ENCODE measurements at places on chromosomes 11 and 22. TPM values are rescaled to one million over a fixed set of nuclear protein-coding genes. Genes with fewer than 3 reads are reported as not detected.
A peak's percentile ranks its signal among the peaks of the same experiment; 100 is the strongest.

DNA sequence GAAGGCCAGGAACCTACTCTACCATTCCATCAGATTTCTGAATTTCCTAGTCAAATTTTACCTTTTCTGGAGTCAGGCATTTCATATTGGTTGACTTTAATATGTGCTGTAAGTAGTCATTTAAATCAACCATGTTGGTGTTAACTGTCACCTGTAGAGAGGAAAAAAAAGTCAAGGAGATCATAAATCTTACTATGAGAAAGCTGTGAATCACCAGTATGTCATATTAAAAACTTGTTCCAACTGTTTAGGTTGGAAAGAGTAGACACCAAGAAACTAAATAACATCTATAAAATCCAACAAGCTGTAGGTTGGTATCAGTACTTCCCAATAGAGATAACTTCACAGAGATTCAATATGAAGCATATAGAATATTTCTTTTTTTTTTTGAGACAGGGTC is 39.5 kb downstream of the COPB1 start:
- H3K4me3 ChIP-seq = no peak overlapping the region
- H3K27ac ChIP-seq = no peak overlapping the region
- H3K27me3 ChIP-seq = no peaks in the 10 kb centered on the region
- no peaks in the 10 kb centered on the region for H3K4me1 ChIP-seq
- H3K36me3 ChIP-seq = peaks cover 69% of the 10 kb centered on the region

GRCh38 chr22:31068970-31069369 is 12.1 kb upstream of the SMTN start:
- no peaks in the 10 kb centered on the region for H3K36me3 ChIP-seq
- no peaks in the 10 kb centered on the region for H3K4me1 ChIP-seq
- H3K27me3 ChIP-seq = no peaks in the 10 kb centered on the region
- H3K27ac ChIP-seq = no peak overlapping the region

DNA sequence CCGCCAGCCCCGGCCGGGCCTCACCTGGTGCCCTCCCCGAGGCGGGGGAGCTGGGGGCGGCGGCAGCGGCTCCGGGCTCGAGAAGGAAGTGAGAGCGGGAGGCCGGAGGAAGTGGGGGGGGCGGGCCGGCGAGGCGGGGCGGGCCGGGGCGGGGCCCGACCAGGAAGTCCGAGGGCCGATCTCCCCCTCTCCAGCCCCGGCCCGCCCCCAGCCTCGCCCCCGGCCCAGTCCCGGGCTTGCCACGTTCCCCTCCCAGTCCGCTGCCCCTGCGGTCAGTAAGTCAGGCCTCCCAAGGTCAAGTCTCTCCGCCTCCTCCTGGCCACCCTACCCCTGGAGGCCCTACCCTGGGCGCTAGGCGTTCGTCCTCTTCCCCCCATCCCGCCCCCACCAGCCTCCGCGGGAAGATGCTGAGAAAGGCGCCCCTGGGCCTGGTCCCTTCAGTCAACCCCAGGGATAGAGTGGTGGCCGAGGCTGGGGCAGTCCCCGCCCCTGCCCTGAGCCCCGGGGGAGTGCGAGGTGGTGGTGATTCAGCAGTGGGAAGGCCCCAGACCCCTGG is at the start of gene RHOG:
Gene RHOG, minus strand, starts transcription at position 90 of the 556 bp plus-strand sequence. CDS start 12,821 bp downstream, outside the sequence.
- H3K4me3 ChIP-seq = peak within 1 kb of the TSS; percentile 91
- H3K36me3 ChIP-seq = no peaks in the 10 kb centered on the region
- peaks cover 12% of the 10 kb centered on the region for H3K4me1 ChIP-seq

DNA sequence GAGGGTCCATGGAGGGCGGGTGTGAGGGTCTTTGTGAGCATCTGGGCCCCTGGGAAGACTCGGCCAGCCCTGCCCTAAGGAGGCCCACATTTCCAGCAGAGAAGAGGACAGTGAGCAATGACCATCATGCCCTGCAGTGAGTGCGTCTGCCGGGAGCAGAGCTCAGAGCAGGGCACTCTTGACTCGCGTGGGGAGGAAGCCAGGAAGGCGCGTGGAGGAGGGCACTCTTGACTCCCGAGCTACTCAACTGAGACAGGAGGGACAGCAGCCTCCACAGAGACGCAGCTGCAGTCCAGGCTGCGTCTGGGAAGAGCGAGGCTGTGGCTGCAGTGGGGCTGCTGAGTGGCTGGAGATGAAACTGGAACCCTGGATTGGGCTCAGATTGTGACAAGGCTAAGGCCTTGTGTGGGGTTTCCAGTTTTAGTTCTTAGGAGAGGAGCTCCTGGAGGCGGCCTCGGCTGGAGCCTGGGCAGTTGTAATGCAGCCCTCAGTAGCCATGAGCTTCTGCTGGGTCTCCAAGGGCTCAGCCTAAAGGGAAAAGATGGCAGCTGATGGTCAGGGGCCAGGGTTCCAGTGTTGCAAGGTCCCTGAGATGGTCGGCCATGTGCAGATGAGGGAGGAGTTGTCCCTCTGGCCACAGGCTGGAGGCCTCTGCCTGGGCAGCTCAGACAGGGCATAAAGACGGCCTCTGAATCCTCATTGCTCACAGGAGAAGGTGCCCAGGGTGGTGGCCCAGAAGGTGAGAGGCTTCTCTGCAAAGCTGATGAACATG is 264.7 kb upstream of the B3GAT1 start:
- no peak overlapping the region for H3K27ac ChIP-seq
- DNase-seq = no peak
- H3K27me3 ChIP-seq = no peaks in the 10 kb centered on the region
- H3K4me1 ChIP-seq = no peaks in the 10 kb centered on the region

- peaks cover 4% of the 10 kb centered on the region for H3K36me3 ChIP-seq
- no peak overlapping the region for H3K4me3 ChIP-seq
- H3K27ac ChIP-seq = no peak overlapping the region
- H3K4me1 ChIP-seq = no peaks in the 10 kb centered on the region
- H3K27me3 ChIP-seq = no peaks in the 10 kb centered on the region
These were observed 34.2 kb downstream of the DDX10 start for GRCh38 chr11:108698844-108699642.

GRCh38 chr11:68673306-68673945 is 10.9 kb upstream of the GAL start:
- H3K4me3 ChIP-seq = no peak overlapping the region
- H3K36me3 ChIP-seq = no peaks in the 10 kb centered on the region
- peaks cover 4% of the 10 kb centered on the region for H3K27me3 ChIP-seq
- DNase-seq = no peak

DNA sequence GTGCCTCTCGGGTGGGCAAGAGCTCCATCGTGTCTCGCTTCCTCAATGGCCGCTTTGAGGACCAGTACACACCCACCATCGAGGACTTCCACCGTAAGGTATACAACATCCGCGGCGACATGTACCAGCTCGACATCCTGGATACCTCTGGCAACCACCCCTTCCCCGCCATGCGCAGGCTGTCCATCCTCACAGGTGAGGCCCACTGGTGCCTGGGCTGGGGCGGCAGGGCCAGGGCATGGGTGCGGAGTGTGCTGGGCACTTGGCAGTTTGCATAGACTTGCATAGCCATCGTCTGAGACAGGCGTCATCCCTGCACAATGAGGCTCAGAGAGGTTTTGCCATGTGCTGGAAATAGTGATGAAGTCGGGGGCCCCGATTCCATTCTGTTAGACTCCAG is 6.3 kb downstream of the RASD2 start:
- peaks cover 5% of the 10 kb centered on the region for H3K27me3 ChIP-seq
- H3K27ac ChIP-seq = no peak overlapping the region
- no peak for DNase-seq

- H3K27ac ChIP-seq = no peak overlapping the region
- H3K4me3 ChIP-seq = no peak overlapping the region
- no peaks in the 10 kb centered on the region for H3K36me3 ChIP-seq
- DNase-seq = no peak
- no peaks in the 10 kb centered on the region for H3K27me3 ChIP-seq
These were observed 428.0 kb downstream of the LARGE1 start for GRCh38 chr22:33492210-33492651.

GRCh38 chr11:124983674-124984511 is 29.9 kb downstream of the CCDC15 start:
- no peaks in the 10 kb centered on the region for H3K27me3 ChIP-seq
- DNase-seq = no peak
- H3K27ac ChIP-seq = no peak overlapping the region
- no peaks in the 10 kb centered on the region for H3K4me1 ChIP-seq

DNA sequence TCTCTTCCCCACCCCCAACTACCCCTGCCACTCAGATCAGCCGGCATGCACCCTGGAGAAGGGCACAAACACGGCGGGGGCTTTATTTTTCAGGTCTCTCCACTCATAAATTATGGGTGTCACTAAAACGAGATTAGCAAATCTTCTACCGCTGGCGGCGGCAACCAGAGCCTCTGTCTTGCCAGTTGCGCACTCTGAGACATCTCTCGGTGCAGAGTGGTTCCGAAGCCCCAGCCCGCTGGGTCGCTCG is 125.3 kb upstream of the C11orf58 start:
- H3K4me3 ChIP-seq = peak overlapping the region; percentile 32
- H3K27me3 ChIP-seq = peaks cover 100% of the 10 kb centered on the region
- no peaks in the 10 kb centered on the region for H3K36me3 ChIP-seq
- H3K4me1 ChIP-seq = no peaks in the 10 kb centered on the region
- H3K27ac ChIP-seq = no peak overlapping the region
- DNase-seq = no peak

DNA sequence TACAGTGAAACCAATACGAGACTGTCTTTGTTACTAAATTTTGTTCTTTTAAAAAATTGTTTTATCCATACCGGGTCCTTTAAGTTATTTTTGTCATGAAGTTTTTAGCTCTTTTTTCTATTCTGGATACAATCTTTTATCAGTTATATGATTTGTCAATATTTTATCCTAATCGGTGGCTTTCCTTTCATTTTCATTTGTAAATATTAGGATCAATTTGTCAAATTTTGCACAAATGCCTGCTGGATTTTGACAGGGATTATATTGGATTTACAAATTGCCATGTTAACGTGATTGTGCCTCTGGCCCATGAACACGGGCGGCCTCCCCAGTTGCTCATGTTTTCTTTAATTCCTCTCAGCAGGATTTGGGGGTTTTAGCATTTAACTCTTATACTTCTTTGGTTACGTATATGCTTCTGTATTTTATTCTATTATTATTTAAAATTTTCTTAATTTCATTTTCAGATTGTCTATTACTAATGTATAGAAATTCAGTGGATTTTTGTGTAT is 20.7 kb upstream of the KRTAP5-6 start:
- no peaks in the 10 kb centered on the region for H3K4me1 ChIP-seq
- no peaks in the 10 kb centered on the region for H3K36me3 ChIP-seq
- no peak overlapping the region for H3K27ac ChIP-seq
- no peak for DNase-seq
- H3K4me3 ChIP-seq = no peak overlapping the region

GRCh38 chr11:95156916-95157541 is 67.4 kb downstream of the ENDOD1 start:
- no peaks in the 10 kb centered on the region for H3K27me3 ChIP-seq
- no peak for DNase-seq
- H3K36me3 ChIP-seq = no peaks in the 10 kb centered on the region
- H3K27ac ChIP-seq = peak overlapping the region; percentile 55

DNA sequence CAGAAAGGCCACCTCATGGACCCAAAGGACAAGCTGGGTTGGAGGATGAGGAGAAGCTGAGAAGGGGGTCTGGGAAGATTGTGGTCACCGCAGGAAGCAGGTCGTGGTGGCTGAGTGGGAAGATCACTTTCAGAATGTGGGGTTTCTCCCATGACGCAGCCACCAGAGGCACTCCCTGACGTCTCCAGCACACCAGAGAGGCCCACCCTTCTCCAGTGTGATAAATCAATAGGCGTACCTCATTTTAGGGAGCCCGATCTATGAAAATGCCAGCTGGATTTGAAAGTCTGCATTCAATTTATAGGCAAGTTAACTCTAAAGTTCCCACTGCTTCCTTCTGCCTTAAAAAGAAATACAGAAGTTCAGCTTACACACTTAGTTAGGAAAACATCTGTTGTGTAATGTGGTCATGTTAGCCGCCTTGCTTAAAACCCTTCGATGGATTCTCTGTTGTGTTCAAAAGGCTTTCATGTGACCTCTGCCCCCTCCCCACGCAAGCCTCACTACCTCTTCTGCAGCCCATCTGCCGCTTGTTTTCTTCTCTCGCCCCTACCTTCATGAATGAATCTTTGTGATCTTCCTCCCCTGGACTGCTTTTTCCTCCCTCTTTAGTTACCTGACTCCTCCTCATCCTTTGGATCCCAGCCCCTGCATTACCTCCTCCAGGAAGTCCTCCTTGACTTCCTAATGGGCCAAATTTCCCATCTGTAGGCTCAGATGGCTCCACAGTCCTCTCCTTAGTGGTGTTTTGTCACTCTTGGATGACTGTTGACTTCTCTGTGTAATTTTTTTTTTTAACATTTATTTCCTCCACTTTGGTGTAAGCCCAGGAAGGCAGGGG is 10.7 kb downstream of the TSPAN18 start:
- no peak overlapping the region for H3K27ac ChIP-seq
- no peak for DNase-seq
- no peaks in the 10 kb centered on the region for H3K36me3 ChIP-seq
- peaks cover 10% of the 10 kb centered on the region for H3K4me1 ChIP-seq
- no peak overlapping the region for H3K4me3 ChIP-seq
- no peaks in the 10 kb centered on the region for H3K27me3 ChIP-seq

GRCh38 chr11:12287374-12288211 is 89.8 kb upstream of the PARVA start:
- H3K27ac ChIP-seq = peak overlapping the region; percentile 84
- no peaks in the 10 kb centered on the region for H3K36me3 ChIP-seq
- no peaks in the 10 kb centered on the region for H3K27me3 ChIP-seq
- H3K4me3 ChIP-seq = no peak overlapping the region
- H3K4me1 ChIP-seq = peaks cover 37% of the 10 kb centered on the region

GRCh38 chr22:41524251-41524661 is 20.0 kb downstream of the POLR3H start:
- no peak overlapping the region for H3K4me3 ChIP-seq
- H3K4me1 ChIP-seq = peaks cover 19% of the 10 kb centered on the region
- H3K27ac ChIP-seq = peak overlapping the region; percentile 81
- DNase-seq = peak; percentile 59

- peaks cover 13% of the 10 kb centered on the region for H3K4me1 ChIP-seq
- no peak overlapping the region for H3K27ac ChIP-seq
- H3K27me3 ChIP-seq = no peaks in the 10 kb centered on the region
- no peak overlapping the region for H3K4me3 ChIP-seq
These were observed 1.2 kb downstream of the SERGEF start for GRCh38 chr11:18011633-18012032.

GRCh38 chr11:57476757-57477506 is 16.6 kb downstream of the RTN4RL2 start:
- H3K4me1 ChIP-seq = peaks cover 11% of the 10 kb centered on the region
- H3K4me3 ChIP-seq = peak overlapping the region; percentile 45
- H3K27ac ChIP-seq = no peak overlapping the region
- no peaks in the 10 kb centered on the region for H3K36me3 ChIP-seq
- DNase-seq = peak; percentile 59
- peaks cover 29% of the 10 kb centered on the region for H3K27me3 ChIP-seq

- no peak overlapping the region for H3K4me3 ChIP-seq
- no peak overlapping the region for H3K27ac ChIP-seq
- no peaks in the 10 kb centered on the region for H3K27me3 ChIP-seq
- DNase-seq = no peak
- H3K4me1 ChIP-seq = no peaks in the 10 kb centered on the region
These were observed 106.5 kb downstream of the TMEM135 start for GRCh38 chr11:87144252-87144651.

The OVOL1 gene
- 44.8 TPM for total RNA-seq

The TRIM29 gene
- total RNA-seq = 0.75 TPM

The ROBO4 gene
- 6.7 TPM for total RNA-seq

The MUC5AC gene
- total RNA-seq = not detected

The CLCF1 gene
- total RNA-seq = 46.4 TPM

The PARVG gene
- 34.5 TPM for total RNA-seq

The SLC25A18 gene
- total RNA-seq = 0.75 TPM

The OR4C16 gene
- total RNA-seq = not detected

The ANO5 gene
- total RNA-seq = 2.0 TPM

The SYCE3 gene
- not detected for total RNA-seq
